ENCODE measurements at places on chromosomes 13 and 19. TPM values are rescaled to one million over a fixed set of nuclear protein-coding genes. Genes with fewer than 3 reads are reported as not detected.

DNA sequence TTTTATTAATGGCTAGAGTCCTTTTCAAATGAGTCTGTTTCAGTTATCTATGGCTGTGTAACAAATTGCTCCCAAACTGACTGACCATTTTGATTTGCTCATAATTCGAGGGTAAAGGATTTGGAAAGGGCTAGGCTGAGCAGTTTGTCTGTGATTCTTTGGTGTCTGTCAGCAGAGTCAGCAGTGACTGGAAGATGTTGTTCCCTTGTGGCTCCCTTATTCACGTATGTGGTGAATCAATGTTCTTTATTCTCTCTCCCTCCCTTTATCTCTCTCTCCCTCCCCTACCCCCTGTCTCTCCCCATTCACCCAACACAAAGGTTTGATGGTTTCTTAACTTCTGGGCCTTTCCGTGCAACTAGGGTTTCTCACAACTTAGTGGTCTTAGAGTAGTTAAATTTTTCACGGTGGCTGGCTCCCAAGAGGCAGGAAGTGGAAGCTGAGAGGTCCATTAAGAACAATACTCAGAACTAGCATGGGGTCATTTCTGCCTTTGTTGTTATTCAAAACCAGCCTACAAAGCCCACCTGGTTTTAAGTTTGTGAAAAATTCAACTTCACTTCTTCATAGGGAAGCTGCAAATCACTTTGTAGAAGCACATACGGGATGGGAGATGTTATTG is 772.5 kb upstream of the SLITRK1 start:
- peak overlapping the region; percentile 57 for H3K27ac ChIP-seq
- H3K36me3 ChIP-seq = peaks cover 50% of the 10 kb centered on the region
- H3K27me3 ChIP-seq = 0 out of 2 replicates have a peak, but pooled peaks cover 1% of the 10 kb centered on the region
- DNase-seq = no peak
- H3K4me3 ChIP-seq = no peak overlapping the region
- peaks cover 83% of the 10 kb centered on the region for H3K4me1 ChIP-seq

GRCh38 chr19:45643927-45644771 is 5.0 kb upstream of the EML2 start:
- peaks cover 10% of the 10 kb centered on the region for H3K36me3 ChIP-seq
- H3K27ac ChIP-seq = peak overlapping the region; percentile 8
- peaks cover 43% of the 10 kb centered on the region for H3K4me1 ChIP-seq

DNA sequence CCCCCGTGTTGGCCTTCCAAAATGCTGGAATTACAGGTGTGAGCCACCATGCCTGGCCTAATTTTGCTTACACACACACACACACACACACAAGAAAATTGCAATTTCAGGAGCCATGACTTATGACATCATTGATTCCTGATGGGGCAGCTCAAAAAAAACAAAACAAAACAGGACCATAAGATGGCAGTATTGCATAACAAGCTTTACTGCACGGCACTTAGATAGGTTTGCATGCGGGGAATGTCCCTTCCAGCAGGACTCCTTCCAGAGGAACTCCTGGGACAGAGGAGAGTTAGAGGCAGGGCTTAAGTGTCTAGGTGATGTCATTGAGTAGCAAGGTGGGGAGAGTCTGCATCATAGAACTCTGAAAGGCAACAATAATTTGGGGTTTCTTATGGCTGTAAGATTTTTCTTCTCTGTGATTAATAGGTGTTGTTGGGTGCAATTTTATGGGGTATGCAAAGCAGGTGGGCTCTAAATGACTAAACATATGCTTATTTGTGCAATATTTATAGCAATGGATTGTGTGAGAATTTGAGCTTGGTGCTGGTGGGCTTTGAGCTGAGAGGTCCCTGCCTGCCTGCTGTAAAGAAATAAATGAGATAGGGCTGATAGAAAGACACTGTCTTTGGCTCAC is 9.0 kb upstream of the ACSBG2 start:
- DNase-seq = peak; percentile 58
- H3K36me3 ChIP-seq = no peaks in the 10 kb centered on the region
- no peak overlapping the region for H3K4me3 ChIP-seq
- H3K4me1 ChIP-seq = peaks cover 9% of the 10 kb centered on the region
- H3K27ac ChIP-seq = no peak overlapping the region

Gene ATP12A
- total RNA-seq = not detected

DNA sequence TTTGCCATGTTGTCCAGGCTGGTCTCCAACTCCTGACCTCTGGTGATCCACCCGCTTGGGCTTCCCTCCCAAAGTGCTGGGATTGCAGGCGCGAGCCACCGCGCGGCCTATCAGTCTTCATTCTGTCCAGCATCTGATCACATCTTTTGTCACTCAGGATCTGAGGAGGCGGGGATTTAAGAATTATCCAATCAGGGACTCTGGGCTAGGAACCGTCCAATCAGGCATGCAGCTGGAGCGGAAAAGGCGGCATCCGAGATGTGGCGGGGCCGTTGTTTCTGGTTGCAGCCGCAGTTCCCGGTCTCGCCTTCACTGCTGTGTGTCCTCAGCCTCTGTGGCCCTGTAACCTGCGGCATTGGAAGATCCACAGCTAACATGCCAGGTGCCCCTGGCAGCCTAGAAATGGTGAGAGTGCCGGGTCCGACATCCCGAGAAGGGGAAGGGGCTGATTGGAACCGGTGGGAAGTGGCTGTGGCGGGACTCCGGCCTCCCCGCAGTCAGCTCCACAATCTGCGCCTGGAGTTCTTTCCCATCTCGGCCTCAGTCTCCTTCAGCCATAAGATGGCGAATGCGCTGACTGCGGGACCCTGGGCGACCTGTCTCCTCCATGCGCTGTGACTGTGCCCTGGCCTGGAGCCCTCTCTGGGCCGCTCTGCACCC is at the start of gene ZNF729:
Gene ZNF729, plus strand, starts transcription at position 291 of the 660 bp plus-strand sequence. Its CDS starts 85 bp downstream, at position 376.
- peaks cover 4% of the 10 kb centered on the region for H3K36me3 ChIP-seq
- no peak within 1 kb of the TSS for H3K27ac ChIP-seq
- H3K27me3 ChIP-seq = peaks cover 2% of the 10 kb centered on the region
- no peaks in the 10 kb centered on the region for H3K4me1 ChIP-seq
- no peak within 1 kb of the TSS for H3K4me3 ChIP-seq
